ENCODE measurements at places on chromosomes 4 and X.

DNA sequence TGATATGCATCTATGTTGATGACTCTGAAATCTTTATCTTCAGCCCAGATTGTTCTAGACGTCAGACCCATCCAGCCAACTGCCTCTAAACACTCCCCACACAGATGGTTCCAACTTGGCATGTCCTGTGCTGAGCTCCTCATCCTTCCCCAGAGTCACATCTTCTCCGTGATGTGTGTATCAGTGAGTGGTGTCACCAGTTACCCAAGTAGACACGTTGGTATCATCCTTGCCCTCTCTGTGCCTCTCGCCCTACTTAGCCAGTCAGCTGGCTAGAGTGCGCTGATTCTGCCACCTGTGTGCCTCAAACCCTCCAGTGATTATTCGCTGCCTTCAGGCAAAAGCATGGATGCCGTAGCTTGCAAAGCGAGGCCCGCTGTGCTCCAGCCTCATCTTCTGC, 18.6 kb downstream of the PRIMPOL start:
- DNase-seq, result no peak

DNA sequence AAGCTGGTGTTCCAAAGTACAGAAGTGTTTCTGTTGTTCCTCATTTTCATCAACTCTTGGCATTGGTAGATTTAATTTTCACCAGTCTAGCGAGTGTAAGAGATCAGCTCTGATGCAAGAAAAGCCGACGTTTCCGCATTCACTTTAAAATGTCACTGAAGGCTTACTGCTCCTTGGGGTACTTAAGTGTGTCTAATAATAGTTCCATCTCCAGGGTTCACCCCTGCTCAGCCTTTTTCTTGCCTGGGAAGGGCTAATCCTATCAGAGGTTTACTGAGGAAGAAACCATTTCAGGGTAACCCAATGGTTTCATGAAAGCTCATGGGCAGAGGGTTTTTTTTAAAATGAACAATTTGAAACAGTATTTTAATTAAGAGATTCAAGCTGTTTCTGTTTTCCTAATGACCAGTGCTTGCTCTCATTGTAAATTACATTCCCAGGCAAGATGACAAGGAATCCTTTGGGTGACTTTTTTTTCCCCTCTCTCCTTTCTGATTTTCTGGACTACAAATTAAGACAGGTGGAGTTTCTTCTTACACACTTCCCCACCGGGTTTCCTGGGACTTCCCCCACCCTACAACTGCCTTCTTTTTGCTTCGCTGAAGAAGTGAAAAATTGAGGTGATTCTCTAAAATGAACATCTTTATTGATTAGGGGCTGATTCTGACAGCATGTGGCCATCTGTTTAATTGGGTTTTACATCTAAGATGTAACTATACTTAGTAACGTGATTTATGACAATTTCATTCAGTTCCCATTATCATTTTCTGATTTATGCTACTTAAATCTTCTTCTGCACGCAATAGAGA, 78.7 kb upstream of the CBLL2 start:
- DNase-seq, result no peak

DNA sequence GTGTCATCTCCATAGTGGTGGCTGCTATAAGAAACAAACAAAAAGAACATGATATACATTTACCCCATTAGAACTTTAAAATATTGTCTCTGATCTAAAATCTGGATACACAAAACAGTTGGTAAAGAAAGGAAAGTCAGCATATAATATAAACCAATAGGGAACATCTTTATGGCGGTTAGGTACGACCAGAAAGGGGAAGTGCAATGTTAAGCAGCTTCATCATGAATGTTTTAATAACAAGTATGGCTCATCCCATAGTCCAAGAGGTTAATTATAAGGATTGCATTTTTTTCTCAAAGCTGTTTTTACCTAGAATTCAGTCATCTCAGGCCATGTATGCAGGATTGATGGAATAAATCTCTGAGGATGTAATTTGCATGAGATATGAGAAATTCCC, 1869.7 kb downstream of the PCDH7 start:
- no peak for DNase-seq

DNA sequence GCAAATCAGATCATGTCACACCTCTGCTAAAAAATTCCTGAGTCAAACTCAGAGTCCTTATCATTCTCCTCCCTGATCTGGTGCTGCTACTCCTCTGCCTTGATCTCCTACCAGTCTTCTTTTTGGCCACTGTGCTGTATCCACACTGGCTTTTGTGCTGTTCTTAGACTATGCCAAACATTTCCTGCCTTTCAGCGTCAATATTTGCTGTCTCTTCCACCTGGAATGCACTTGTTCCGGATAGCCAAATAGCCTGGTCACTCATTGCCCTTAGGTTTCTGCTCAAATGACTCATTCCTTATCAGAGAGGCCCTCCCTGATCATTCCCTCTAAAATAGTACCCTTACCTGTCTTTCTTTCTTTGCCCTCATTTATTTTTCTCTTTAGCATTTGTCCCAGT, 24.4 kb upstream of the RP2 start:
- DNase-seq, result no peak

- no peak for DNase-seq
These were observed 25.6 kb upstream of the DAPP1 start for GRCh38 chr4:99790796-99791617.

- DNase-seq, result no peak
These were observed 12.4 kb upstream of the PJA1 start for GRCh38 chrX:69177511-69178162.

DNA sequence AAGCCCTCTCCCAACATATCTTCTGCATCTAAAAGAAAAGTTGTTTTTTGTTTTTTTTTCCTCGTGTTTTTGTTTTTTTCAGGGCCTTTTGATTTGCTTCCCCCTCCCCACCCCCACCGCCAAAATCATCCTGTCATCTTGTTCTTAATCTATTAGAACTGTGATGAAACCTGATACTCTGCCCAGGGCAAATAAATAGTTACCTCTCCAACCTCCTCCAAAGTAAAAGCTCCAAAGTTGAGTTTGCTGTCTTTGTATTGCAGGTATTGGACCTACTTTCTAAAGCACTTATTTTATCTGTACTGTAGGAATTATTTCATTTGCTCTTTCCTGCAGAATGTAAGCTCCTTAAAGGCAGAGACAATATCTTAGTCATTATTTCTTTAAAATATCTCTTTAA, 172.9 kb downstream of the SOWAHB start:
- no peak for DNase-seq

- no peak for DNase-seq
These were observed 35.4 kb upstream of the SPP1 start for GRCh38 chr4:87939978-87940690.

GRCh38 chrX:69113723-69114122, 51.5 kb downstream of the PJA1 start:
- DNase-seq, result no peak

DNA sequence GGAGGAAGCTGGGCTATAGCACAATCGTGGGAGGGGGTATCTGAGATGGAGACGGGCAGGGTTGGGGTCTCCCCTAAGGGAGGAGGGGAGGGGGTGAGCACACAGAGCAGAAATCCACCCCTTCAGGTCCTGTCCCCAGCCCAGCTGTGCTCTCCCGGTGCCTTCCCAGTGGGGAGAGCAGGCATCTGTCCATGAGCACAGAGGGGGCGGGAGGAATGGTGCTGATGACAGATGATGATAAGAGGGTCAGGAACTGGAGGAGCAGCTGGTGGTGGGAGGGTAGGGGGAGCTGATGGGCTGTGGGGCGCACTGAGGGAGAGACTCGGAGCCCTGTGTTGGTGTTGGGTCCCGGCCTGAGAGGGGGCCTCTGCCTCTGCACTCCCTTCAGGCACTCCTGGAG, 8.6 kb downstream of the ATP2B3 start:
- DNase-seq, result no peak

- no peak for DNase-seq
These were observed 99.2 kb downstream of the NSUN7 start for GRCh38 chr4:40848940-40849339.

DNA sequence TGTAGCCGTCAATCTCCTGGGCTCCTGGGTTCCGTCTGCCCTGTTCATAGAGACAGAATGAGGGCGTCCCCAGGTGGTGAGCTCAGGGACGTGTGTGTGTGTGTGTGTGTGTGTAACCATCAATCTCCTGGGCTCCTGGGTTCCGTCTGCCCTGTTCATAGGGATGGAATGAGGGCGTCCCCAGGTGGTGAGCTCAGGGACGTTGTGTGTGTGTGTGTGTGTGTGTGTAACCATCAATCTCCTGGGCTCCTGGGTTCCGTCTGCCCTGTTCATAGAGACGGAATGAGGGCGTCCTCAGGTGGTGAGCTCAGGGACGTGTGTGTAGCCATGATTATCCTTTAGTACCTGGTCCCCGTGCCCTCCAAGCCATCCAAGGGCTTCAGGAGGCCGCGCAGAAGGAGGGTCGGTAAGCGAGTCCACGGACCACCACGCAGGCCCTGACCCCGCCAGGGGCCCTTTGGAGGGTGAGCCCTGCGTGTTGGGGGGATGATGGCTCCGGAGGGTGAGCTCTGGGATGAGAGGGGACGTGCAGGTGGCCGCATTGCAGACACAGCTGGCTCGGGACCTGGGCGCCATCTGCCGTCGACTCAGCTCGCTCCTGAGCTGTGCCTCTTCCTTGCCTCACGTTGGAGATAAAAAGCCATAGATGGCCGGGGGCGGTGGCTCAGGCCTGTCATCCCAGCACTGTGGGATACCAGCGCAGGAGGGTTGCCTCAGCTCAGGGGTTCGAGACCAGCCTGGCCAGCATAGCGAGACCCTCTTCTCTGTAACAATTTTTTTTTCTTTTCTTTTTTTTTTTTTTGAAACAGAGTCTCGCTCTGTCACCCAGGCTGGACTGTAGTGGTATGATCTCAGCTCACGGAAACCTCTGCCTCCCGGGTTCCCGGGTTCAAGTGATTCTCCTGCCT, 5.4 kb upstream of the GTPBP6 start:
- DNase-seq, result peak; percentile 56

- DNase-seq, result no peak
These were observed 627.8 kb downstream of the ADGRL3 start for GRCh38 chr4:61827907-61828391.

GRCh38 chr4:121338518-121338917, 42.3 kb downstream of the QRFPR start:
- no peak for DNase-seq

- no peak for DNase-seq
These were observed 37.7 kb upstream of the ENPP6 start for GRCh38 chr4:184255361-184255760.

DNA sequence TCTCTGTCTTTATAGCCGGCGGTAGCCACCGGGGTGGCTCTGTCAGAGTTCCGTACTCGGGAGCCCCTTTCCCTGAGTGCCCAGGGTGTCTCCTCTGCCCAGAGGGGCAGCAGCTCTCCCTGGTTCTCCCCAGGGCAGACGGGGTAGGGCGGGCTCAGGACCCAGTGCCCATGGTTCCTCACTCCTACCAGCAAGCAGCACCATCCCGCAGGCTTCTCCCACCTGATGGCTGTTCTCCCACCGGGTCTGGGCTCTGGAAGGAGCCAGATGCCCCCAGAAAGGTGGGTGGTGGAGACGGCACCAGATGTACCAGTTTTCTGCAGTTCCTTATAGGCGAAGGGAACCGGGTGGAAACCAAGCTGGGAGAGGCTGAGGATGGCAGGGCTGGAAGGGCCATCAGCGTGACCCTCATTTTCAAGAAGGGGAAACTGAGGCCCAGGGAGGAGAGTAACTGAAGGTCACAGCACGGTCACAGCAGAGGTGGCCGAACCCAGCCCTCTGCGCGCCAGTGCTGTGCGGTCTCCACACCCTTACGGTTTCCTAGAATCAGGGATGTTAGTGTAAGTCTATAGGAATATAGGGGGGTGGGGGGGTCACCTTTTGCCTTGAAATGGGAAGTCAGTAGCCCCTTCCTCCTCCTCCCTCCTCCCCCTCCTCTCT, 198.7 kb downstream of the AFAP1 start:
- no peak for DNase-seq

GRCh38 chr4:77093401-77093800, 17.6 kb upstream of the CCNI start:
- DNase-seq, result no peak

DNA sequence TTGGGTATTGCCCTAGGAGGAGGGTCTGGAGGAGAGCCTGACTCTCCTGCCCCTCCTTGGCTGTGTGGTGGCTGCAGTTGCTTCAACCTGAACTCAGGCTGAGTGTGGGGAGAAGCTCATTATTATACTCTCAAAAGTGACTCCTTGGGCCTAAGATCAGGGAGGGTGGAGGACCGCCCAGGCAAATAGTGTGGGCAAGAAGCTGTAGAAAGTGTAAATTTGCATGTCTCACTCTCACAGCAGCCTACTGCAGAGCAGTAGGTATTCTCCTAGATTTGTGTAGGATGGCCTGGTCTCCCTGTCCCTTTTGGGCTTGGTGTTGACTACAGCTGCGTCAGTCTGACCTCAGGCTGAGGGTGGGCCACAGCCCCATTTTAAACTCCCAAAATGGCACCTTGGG, 156.1 kb downstream of the ZNF330 start:
- no peak for DNase-seq

DNA sequence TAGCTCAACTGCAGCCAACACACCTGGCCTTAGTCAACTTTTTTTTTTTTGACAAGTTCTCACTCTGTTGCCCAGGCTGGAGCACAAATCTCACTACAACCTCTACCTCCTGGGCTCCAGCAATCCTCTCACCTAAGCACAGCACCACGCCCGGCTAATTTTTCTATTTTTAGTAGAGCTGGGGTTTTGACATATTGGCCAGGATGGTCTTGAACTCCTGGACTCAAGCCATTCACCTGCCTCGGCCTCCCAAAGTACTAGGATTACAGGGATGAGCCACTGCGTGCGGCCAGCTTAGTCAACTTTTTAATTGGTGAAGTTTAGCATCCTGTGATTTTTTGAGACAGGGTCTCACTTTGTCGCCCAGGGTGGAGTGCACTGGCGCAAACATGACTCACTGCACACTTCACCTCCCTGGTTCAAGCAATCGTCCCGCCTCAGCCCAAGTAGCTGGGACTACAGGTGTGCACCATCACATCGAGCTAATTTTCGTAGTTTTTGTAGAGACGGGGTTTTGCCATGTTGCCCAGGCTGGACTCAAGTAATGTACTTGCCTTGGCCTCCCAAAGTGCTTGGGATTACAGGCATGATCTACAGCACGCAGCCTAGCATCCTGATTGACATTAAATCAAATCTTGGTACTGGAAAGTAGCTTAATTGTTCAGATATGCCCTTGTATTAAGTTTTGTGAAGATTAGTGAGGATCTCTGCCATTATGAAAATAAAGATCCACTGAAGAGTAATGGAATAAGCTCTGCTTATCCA, 8.3 kb downstream of the HNRNPDL start:
- DNase-seq, result no peak

- DNase-seq, result no peak
These were observed 182.1 kb upstream of the MAP3K15 start for GRCh38 chrX:19697416-19697815.

- no peak for DNase-seq
These were observed 1.5 kb upstream of the NSD2 start for GRCh38 chr4:1869530-1870327.

DNA sequence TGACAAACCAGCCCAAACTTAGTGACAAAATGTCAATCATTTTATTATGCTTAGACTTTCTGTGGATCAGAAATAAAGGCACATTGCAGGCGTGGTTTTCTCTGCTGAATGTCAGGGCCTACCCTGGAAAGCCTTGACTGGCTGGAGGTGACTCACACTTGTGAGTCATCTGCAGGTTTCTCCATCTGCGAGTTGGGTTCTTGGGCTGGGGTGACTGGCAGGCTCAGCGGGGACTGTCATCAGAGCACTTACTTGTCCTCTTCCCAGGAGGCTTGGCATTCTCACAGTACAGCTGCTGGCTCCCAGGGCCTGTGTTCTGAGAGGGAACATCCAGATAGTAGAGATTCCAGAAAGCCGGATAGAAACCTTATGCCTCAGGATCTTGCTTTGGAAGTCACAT, 153.8 kb upstream of the AGA start:
- no peak for DNase-seq

Measured in CD4-positive, alpha-beta T cell treated with Interleukin-10 for 1 hour (primary cell).